HEK293T (cell line): ENCODE measurements at places on chromosomes 5 and 9.

- DNase-seq: peak; percentile 79
These were observed 55.3 kb upstream of the IL17B start for GRCh38 chr5:149434162-149435014.

DNA sequence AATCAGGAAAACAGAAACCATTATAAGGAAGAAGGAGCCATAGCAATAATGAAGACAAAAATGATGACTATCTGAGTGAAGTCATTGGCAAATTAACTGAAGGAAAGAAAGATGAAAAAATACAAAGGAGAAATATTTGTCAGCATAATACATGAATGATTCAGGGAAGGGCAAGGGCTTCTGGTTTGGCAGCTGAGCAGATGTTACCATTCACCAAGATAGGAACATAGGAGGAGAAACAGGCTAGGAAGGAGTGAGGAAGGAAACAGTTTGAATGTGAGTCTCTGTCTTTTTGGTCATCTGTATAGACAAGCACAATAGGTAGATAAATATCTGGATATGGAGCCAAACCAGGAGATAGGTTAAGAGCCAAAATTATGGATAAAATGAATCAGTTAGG, 296.0 kb downstream of the ISL1 start:
- DNase-seq: no peak

- DNase-seq: no peak
These were observed 1.1 kb downstream of the DNAJC21 start for GRCh38 chr5:34930462-34930844.

DNA sequence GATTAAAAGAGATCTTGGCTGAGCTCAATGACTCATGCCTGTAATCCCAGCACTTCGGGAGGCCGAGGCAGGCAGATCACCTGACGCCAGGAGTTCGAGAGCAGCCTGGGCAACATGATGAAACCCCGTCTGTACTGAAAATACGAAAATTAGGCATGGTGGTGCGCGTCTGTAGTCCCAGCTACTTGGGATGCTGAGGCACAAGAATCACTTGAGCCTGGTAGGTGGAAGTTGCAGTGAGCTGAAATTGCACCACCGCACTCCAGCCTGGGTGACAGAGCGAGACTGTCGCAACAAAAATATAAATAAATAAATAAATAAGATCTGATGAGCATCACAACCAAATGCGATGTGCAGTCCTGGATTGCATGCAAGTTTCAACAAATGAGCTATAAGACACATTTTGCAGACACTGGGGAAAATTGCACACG, 8.7 kb upstream of the ENG start:
- DNase-seq: no peak

GRCh38 chr9:98927724-98928123, 16.0 kb upstream of the COL15A1 start:
- DNase-seq: no peak

DNA sequence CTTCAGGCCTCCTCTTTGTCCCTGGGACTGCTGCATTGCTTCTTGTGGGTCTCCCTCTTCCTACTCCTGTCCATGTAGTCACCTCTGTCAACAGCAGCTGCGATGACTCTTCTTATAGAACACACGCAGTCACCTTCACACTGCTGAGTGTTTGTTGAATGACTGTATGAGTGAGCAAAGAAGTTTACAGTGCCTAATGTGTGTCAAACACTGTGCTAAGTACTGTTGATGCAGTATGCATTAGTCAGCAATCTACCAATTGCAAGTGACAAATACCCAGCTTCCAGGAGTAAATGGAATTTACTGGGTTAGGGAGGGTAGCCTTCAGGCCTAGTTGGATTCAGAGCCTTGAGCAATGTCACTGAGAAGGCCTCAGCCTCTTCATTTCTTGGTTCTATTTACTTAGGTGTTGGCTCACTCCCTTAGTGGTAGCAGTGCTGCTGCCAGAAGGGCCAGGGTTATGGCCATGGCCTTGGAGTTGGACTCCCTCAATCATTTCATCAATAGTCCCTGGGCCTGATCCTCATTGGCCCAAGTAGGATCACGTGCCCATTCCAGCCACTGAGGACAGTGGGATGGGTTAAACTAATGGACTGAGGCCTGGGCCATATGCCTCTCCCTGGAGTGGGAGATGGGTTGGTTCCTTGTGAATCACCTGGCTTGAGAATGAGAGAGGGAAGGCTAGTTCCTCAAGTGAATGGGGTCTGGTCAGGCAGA, 93.5 kb downstream of the RGS3 start:
- no peak for DNase-seq

GRCh38 chr9:37102486-37102885, 17.9 kb upstream of the ZCCHC7 start:
- DNase-seq: no peak

DNA sequence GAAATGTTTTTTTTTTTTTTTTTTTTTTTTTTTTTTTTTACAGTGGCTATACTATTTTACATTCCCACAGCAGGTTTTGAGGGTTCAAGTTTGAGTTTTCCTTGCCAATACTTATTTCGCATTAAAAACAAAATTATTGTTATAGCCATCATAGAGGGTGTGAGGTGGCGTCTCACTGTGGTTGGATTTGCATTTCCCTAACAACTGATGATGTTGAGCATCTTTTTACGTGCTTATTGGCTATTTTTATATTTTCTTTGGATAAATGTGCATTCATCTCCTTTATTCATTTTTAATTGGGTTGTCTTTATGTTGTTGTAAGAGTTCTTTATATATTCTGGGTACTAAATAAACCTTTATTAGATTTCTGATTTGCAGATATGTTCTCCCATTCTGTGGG, 18.9 kb upstream of the UBLCP1 start:
- no peak for DNase-seq

- DNase-seq: no peak
These were observed 62.2 kb downstream of the IPPK start for GRCh38 chr9:92607773-92608172.

DNA sequence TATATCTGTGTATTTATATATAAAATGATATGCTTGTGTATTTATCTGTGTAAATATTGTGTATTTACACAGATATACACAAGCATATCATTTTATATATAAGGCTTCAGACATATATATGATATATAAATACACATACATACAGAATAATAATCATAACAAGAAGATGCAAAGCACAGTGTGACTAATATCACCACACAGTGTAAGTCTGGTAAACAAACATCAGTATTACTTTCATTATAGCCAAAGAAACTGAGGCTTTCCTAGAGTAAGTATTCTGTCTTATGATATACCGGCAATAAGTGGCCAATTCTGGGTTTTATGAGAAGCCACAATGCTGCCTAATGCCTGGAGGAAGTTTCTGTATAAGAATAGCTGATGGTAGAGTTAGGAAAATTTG, 29.9 kb upstream of the RAPGEF6 start:
- no peak for DNase-seq

DNA sequence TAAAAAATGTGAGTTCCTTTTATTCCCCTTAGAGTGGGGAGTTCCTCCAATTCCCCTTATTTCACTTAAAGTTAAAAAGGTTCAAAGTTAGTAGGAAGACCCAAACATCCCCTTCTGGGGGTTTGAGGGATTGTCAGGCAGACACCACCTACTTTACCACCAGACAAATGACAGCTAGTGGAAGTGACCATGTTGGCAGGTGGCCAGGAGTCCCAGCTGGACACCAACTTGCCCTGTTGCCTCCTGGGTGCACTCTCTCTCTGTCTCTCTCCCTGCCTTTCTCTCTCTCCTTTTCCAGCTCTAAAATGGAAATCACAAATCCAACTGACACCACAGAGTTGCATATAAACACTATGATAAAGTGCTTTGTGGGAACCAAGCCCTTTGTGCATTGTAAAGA, 307.7 kb upstream of the TLE4 start:
- DNase-seq: peak; percentile 83
